IMR-90 (cell line): ENCODE measurements at places on chromosomes 3 and 15. TPM values are rescaled to one million over a fixed set of nuclear protein-coding genes. Genes with fewer than 3 reads are reported as not detected.

The TEX55 gene
- total RNA-seq = not detected in 2 replicates

The ITIH1 gene
- not detected in 2 replicates for total RNA-seq

The GOLGA6D gene
- total RNA-seq = not detected in 2 replicates

The ZFAND6 gene
- total RNA-seq = 88.6 and 96.4 TPM in 2 replicates

The SUSD5 gene
- total RNA-seq = 2.9 and 3.9 TPM in 2 replicates

The C3orf49 gene
- not detected in 2 replicates for total RNA-seq

The C2CD4A gene
- not detected in 2 replicates for total RNA-seq

The DUOXA1 gene
- total RNA-seq = not detected in 2 replicates

The TNNC1 gene
- 1.1 and 1.3 TPM in 2 replicates for total RNA-seq

The ATP2B2 gene
- under 0.01 TPM in 1 of 2 replicates, not detected in the other for total RNA-seq

The LYZL4 gene
- total RNA-seq = not detected in 2 replicates

The TLR9 gene
- not detected in 2 replicates for total RNA-seq

The HTR3E gene
- total RNA-seq = not detected in 2 replicates

The CSPG4 gene
- total RNA-seq = 12.4 and 14.7 TPM in 2 replicates

The ZNF80 gene
- not detected in 2 replicates for total RNA-seq

The SLCO2A1 gene
- total RNA-seq = under 0.01 TPM in 2 replicates

The RAB6B gene
- total RNA-seq = 0.18 and 0.28 TPM in 2 replicates

The ZNF770 gene
- total RNA-seq = 26.5 and 38.9 TPM in 2 replicates

The SPATA16 gene
- total RNA-seq = not detected in 2 replicates

The FRMD5 gene
- total RNA-seq = 5.4 and 5.6 TPM in 2 replicates
